ENCODE measurements at places on chromosomes 4 and X.

DNA sequence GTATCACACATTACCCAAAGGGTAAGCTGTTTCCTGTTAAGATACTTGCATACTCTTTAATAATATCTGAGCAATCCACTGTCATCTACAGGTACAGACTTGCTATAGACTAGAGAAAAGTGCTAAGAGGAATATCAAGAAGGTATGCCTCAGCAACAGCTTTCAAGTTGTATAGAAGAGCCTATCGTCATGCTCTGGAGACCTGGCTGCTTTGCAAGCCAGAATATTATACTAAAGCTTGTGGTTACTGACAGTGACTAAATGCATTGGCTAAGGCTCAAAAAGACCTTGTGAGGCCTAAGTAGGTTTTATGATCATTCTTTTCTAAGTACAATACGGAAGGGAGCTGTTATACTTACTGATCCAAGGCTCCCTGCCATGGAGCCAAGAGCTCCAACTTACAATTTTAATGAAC, 11.3 kb downstream of the LAMP2 start:
- peak; percentile 91 for DNase-seq

DNA sequence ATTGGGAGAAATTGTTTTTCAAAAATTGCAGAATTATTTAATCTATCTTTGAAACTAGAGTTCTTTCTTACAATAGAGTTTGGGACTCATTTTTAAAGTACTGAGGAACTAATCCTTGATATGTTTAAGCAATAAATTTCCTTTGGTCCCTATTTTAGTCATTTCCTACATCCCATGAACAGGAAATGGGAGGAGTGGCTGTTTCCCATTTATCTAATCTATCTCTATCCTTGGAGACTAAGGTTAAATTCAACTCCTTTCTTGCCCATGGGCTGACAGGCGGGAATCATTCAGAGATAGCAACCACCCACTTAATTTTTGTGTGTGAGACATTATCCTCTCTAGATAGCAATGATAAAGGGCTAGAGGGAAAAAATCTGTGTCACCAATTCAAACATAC, 131.6 kb upstream of the EMCN start:
- DNase-seq: no peak

- DNase-seq: peak; percentile 85
Measured at GRCh38 chr4:23945451-23946017, 55.7 kb upstream of the PPARGC1A start.

- no peak for DNase-seq
Measured at GRCh38 chr4:102586644-102587021, 85.5 kb downstream of the NFKB1 start.

DNA sequence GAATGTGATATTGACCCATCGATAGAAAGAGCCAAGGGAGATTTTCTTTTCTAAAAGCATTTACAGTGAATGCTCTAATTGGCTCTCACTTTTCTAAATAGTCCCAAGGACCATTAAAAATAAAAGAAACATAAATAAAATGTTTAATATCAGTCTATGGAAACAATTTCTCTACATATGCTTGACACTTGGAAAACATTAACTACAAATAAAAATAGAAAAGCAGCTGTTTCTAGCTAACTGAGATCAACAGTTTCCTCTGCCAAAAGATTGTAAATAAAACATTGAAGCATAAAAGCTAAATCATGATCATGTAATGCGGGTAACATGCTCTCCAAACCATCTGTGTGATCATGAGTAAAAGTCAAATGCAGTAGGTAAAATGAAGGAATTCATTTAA, 49.7 kb downstream of the CORIN start:
- DNase-seq: no peak

DNA sequence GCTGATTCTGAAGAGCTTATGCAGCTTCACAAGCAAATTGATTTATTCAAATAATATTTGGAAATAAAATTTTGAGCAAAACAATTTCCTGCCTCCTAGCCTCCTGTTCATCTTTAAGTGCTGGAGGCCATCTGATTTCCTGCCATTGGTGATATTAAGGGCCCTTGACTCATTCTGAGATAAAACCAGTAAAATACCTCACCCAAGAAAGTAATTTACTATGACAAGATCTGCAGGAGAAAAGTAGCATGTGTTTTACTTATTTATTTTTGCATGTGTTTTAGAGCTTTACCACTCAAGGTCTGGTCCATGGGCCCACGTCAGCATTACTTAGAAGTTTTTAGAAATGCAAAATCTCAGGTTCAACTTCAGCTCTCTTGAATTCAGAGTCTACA, 67.7 kb downstream of the DCLK2 start:
- DNase-seq: no peak

DNA sequence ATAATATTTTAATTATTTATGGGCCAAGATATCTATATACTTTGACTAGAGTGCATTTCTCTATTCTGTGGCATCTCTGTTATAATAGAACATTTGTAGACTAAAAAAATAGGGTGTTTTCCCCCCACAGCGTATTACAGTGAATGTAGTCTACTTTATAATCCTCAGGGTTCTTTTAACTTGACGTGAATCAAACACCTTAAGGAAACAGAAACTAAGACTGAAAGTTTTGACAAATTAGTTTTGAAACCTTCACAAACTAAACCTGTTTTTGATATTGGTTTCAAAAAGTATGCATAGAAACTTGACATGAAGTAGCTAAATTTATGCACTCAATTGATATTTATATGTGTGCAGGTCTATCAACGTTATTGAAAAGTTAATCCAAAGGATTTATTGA, 1963.1 kb upstream of the TENM3 start:
- DNase-seq: no peak

DNA sequence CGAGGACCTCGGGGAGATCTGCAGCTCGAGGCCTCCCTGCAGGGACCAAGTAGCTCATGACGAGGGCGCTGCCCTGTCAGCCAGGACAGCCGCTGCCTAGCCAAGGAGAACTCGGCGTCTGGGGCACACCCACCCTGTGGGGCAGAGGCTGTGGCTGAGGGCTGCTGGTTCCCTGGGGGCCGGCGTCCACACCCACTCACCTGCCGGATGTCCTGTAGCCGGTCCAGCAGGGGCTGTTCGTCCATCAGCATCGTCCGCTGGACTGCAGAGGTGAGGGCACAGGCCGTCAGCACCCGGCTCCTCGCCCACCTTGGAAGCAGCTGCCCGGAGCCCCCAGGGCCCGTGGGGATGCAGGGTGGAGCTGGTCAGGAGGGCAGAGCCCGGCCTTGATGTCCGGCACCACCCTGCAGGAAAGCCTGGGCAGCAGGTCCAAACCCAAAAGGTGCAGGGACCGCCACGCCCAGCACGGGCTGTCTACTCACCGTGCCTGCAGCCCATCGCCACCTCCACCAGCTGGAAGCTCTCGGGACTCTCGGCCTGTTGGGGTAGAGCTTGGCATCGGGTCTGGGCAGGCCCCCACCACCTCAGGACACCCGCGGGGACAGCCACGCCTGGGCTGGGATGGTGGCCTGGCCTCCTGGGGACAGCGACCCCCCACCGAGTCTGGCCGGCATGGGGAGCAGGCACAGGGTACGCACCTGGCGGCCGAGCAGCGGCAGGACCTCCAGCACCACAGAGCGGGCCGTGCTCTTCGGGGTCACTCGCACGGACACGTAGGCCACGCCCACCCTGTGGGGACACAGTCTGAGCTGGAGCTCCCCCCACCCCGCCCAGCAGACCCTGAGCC, 6.9 kb downstream of the DGKQ start:
- no peak for DNase-seq

GRCh38 chrX:54043541-54044125, 640 bp downstream of the PHF8 start:
- DNase-seq: peak; percentile 42

DNA sequence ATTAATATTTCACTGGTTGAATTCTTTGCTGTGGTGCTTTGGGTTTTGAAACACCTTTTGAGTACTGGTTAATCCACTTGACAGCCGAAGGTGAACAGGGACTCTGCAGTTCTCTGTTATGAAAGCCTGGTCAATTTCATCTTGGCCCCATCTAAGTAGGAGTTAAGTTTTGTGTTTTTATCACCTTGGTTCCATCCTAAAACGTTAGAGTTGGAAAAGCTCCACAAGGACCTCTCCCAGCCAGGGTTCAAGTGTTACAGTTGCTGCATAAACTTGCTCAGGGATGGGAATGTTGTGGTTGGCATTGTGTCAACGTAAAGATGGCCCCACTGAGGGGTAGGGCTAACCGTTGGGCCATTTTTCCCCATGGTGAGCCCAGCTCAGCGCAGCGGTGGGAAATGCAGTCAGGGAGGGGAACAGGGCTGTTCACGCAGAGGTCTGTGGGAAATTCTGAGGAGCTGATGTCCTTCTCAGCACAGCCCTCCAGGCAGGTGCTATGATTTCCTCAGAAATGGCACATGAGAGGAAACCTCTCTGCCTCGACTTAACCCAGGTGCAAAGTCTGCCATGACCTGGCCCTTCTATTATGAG, 188.7 kb downstream of the STIM2 start:
- DNase-seq: no peak

- DNase-seq: no peak
Measured at GRCh38 chrX:152861116-152861515, 30.3 kb downstream of the NSDHL start.
